ENCODE measurements at places on chromosomes 5 and 9. TPM values are rescaled to one million over a fixed set of nuclear protein-coding genes. Genes with fewer than 3 reads are reported as not detected.

PLCXD3 gene
- 0.21 TPM for total RNA-seq

SEMA6A gene
- 0.15 TPM for total RNA-seq

PCDH1 gene
- total RNA-seq, result 3.9 TPM

IFNK gene
- total RNA-seq, result not detected

KIAA0825 gene
- total RNA-seq, result 0.71 TPM

MCIDAS gene
- 1.6 TPM for total RNA-seq

LYRM7 gene
- total RNA-seq, result 4.2 TPM

FGD3 gene
- total RNA-seq, result 0.18 TPM

FAM78A gene
- total RNA-seq, result 0.44 TPM

SLIT3 gene
- 19.5 TPM for total RNA-seq

LRRC19 gene
- not detected for total RNA-seq

CRHBP gene
- total RNA-seq, result not detected

ASPN gene
- total RNA-seq, result not detected

MRPS27 gene
- 62.9 TPM for total RNA-seq

FAM153A gene
- total RNA-seq, result not detected

PIP5K1B gene
- not detected for total RNA-seq

MSX2 gene
- 3.6 TPM for total RNA-seq

ANXA6 gene
- total RNA-seq, result 52.4 TPM

GDA gene
- total RNA-seq, result 1.0 TPM

NR2F1-AS1 gene
- total RNA-seq, result 2.6 TPM

CARD6 gene
- total RNA-seq, result 2.3 TPM

ELAVL2 gene
- total RNA-seq, result 0.04 TPM

GOLPH3 gene
- 80.1 TPM for total RNA-seq

PDZD2 gene
- total RNA-seq, result 0.65 TPM

NR5A1 gene
- total RNA-seq, result 0.11 TPM

SH2D3C gene
- 0.06 TPM for total RNA-seq

SLC9A3 gene
- total RNA-seq, result 2.1 TPM

ACTBL2 gene
- 0.05 TPM for total RNA-seq

KIF4B gene
- total RNA-seq, result 0.02 TPM

PCDHGB7 gene
- 0.06 TPM for total RNA-seq

JAK2 gene
- total RNA-seq, result 5.3 TPM

LHX3 gene
- total RNA-seq, result 0.05 TPM

FBN2 gene
- total RNA-seq, result 15.6 TPM

RACK1 gene
- 3,359 TPM for total RNA-seq

IL9 gene
- not detected for total RNA-seq

PCDHA1 gene
- 0.08 TPM for total RNA-seq

EQTN gene
- not detected for total RNA-seq

BAG1 gene
- total RNA-seq, result 114 TPM

CDC37L1 gene
- total RNA-seq, result 14.0 TPM

HTR4 gene
- total RNA-seq, result not detected

C9orf50 gene
- not detected for total RNA-seq

F12 gene
- total RNA-seq, result 21.1 TPM

TIMD4 gene
- 0.60 TPM for total RNA-seq

TNFSF15 gene
- total RNA-seq, result 0.07 TPM

PAEP gene
- total RNA-seq, result 0.32 TPM

PCDHB13 gene
- 0.06 TPM for total RNA-seq

HK3 gene
- total RNA-seq, result 0.03 TPM

IFT74 gene
- total RNA-seq, result 14.1 TPM

ADAMTS12 gene
- 7.6 TPM for total RNA-seq

PCDHA9 gene
- not detected for total RNA-seq

NOXA1 gene
- total RNA-seq, result 1.4 TPM

ZNG1F gene
- 32.0 TPM for total RNA-seq

LEAP2 gene
- 0.52 TPM for total RNA-seq

IFNA6 gene
- not detected for total RNA-seq

FGF1 gene
- 0.42 TPM for total RNA-seq

RASEF gene
- total RNA-seq, result 8.3 TPM

All from A549 treated with dexamethasone at 1 μM for 4 hours (cell line).